ENCODE measurements at places on chromosomes 11 and 22. TPM values are rescaled to one million over a fixed set of nuclear protein-coding genes. Genes with fewer than 3 reads are reported as not detected.

Gene NXPE1
- total RNA-seq: not detected

Gene RHOG
- 164 TPM for total RNA-seq

Gene PRODH
- total RNA-seq: not detected

Gene DGCR6
- total RNA-seq: 1.1 TPM

Gene SLC17A6
- not detected for total RNA-seq

Gene OVOL1
- not detected for total RNA-seq

Gene MFRP
- total RNA-seq: not detected

Gene CNTF
- 6.3 TPM for total RNA-seq

Gene CABP4
- total RNA-seq: 2.2 TPM

Gene ACR
- not detected for total RNA-seq

Gene DDTL
- total RNA-seq: not detected

Gene DLG2
- 1.7 TPM for total RNA-seq

Gene KCNJ4
- not detected for total RNA-seq

Gene TRIM29
- total RNA-seq: not detected

Gene TTC36
- total RNA-seq: 2.5 TPM

Gene TPBGL
- 0.14 TPM for total RNA-seq

Gene PNPLA3
- 0.14 TPM for total RNA-seq

Gene P2RX3
- total RNA-seq: not detected

Gene BAIAP2L2
- total RNA-seq: 0.40 TPM

Measured in natural killer cell treated with Interleukin-12 subunit alpha and Interleukin-12 subunit beta and Interleukin-15 and Interleukin-18, amount 100 ng/mL, for 72 hours (primary cell).